AG08396 (cell line): ENCODE measurements at places on chromosomes 5 and 9.

DNA sequence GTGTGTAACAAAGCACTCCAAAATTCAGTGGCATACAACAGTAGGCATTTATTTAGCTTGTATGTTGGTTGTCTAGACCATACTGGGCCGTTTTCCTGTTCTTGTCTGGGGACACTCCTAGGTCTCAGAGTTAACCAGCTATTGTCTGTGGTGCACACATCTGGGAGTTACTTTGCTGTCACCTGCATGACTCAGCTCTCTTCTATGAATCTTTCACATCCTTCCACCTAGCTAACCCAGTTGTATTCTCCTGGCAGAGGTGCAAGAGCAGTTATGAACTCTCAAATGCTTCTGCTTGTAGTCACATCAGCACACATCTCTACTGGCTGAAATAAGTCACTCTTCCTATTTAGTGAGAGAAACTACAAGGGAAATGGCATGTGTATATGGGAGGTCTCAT is 138.1 kb downstream of the BAAT start:
- no peak for DNase-seq

DNA sequence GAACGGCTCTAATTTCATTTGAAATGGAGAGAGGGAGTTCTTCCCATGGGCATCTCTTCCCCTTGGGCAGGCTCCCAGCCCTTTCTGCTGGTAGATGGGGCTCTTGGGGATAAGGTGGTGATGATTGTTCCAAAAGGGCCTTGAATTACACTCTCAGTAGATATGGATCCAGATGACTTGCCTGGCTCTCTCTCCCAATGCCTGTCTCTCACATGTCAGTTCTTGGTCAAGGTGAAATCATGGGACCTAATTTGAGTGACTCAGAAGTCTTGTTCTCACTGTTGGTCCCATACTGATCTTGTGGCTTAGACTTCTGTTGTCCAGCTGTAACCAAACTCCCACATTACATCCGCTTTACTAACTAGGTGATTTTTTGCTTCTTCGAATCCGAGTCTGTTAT is 317.0 kb upstream of the RFX3 start:
- no peak for DNase-seq

DNA sequence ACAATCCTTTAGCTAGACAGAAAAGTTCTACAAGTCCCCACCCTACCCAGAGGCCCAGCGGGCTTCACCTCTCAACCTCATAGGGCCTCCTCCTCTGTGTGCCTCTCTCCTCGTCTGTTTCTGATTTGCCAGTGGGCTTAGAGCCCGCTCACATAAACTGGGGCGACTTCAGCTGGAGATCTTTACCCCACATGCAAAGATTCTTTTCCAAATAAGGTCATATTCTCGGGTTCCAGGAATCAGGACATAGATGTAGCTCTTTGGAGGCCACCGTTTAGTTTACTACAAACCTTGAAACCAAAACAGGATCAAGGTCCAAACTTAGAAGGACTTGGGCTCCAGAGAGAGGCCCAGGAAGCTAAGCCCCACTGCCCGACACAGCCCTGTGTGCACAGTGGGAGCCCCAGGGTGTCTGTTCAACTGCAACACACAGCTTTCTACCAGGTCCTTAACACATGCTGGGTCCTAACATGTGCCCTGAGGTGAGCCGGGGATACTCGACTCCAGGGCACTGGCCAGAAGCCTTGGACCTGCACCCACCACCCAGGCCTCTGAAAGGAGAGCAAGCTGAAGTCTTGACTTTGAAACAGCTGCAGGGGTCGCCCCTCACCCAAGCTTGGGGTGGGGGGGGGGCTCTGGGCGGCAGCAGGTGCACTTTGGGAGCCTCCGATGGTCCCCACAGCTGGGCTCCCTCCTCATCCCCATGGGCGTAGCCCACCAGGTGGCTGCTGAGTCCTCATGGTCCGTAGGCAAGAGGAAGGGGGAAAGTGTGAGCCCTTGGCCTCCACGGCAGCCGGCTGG is 26.8 kb upstream of the SLC12A7 start:
- DNase-seq, result no peak

- DNase-seq, result no peak
Measured at GRCh38 chr9:4700091-4700490, 20.7 kb downstream of the CDC37L1 start.

GRCh38 chr5:107289030-107289714 is 381.6 kb downstream of the EFNA5 start:
- no peak for DNase-seq

- DNase-seq, result peak; percentile 59
Measured at GRCh38 chr9:121350993-121351561, 19.0 kb downstream of the STOM start.

DNA sequence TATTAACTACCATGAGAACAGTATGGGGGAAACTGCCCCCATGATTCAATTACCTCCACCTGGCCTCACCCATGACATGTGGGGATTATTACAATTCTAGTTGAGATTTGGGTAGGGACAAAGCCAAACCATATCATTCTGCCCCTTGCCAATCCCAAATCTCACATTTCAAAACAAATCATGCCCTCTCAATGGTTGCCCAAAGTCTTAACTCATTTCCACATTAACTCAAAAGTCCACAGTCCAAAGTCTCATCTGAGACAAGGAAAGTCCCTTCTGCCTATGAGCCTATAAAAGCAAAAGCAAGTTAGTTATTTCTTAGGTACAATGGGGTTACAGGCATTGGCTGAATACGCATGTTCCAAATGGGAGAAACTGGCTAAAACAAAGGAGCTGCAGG is 180.7 kb upstream of the CDH12 start:
- no peak for DNase-seq

- DNase-seq, result no peak
Measured at GRCh38 chr9:4844056-4844838, 51.5 kb downstream of the RCL1 start.

DNA sequence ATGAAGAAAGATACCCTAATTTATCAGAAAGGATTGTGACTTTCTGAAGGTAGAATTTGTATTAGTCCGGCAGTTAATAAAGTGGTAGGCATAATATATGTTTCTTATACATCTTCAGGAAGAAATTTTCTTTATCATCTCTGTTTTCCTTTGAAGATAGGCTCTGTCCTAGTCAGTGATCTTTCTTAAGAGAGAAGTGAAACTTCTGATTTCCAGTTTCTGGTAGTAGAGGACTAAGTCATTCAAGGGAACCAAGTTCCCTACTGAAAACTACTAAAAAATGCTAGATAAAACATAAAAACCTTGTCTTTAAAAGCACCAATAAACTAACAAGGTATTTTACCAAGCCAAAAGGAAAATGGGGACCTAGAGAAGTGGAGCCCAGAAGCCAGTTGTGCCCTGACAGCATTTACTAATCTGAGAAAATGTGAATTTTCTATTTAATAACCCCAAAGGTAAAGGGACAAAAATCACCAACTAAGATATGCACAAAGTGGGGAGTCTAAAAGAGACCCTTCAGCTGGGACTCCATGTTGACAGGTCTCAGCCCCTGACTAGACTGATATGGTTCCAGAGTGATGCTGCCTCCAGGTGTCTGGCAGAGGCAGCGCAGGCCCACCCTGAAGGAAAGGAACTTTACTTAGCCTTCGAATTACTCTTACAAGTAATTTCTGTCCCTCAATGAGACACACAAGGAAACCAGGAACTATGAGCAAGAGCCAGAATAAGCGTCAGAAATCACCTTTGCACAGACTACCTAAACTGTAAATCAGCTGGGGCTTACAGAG is 72.7 kb downstream of the FAM78A start:
- DNase-seq, result no peak

GRCh38 chr9:129923589-129923988 is 88.3 kb downstream of the USP20 start:
- no peak for DNase-seq

GRCh38 chr9:107024193-107024592 is 161.2 kb downstream of the ZNF462 start:
- DNase-seq, result no peak

- no peak for DNase-seq
Measured at GRCh38 chr9:23044549-23044948, 597.9 kb downstream of the DMRTA1 start.

DNA sequence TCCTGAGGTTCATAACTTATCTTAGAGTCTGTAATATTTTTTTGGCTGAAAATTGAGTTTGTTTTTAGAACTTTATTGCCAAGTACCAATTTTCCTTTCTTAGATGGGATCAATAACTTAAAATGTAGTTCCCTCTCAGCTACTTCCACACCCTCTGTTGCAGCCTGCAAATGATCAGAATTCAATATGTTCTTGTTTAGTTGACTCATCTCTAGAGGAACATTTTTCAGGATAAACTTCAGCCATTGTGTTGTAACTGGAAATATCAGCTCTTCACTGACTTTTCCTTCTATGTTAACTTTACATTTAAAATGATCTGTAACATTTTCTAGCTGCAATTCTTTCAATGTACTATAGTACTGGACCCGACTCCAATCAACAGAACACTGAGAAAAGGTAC is 115.7 kb downstream of the ESM1 start:
- DNase-seq, result no peak
